HuH-7 (cell line): ENCODE measurements at places on chromosomes 11 and 22.

- no peak for DNase-seq
Measured at GRCh38 chr22:35830305-35830704, 112.6 kb downstream of the APOL5 start.

GRCh38 chr11:83568516-83568915 is 282.3 kb upstream of the CCDC90B start:
- DNase-seq, result no peak

DNA sequence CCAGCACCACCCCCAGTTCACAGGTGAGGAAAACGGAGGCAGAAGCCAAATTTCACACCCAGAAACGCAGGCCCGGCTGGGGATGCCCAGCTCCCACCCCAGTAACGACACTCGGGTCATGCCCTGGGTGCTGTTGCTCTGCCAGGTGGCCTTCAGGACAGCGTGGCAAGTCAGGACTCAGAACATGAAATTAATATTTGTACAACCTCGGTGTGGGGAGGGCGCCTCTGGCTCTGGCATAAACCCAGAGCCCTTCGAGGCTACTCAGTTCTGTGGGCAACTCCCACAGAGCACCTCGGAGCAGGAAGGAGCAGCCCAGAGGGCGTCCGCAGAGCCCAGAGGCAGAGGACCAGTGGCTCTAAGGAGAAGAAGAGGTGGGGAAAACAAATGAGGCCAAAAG is 71.6 kb downstream of the CELSR1 start:
- DNase-seq, result no peak

GRCh38 chr22:20418211-20418788 is 19.3 kb downstream of the SCARF2 start:
- DNase-seq, result peak; percentile 89

DNA sequence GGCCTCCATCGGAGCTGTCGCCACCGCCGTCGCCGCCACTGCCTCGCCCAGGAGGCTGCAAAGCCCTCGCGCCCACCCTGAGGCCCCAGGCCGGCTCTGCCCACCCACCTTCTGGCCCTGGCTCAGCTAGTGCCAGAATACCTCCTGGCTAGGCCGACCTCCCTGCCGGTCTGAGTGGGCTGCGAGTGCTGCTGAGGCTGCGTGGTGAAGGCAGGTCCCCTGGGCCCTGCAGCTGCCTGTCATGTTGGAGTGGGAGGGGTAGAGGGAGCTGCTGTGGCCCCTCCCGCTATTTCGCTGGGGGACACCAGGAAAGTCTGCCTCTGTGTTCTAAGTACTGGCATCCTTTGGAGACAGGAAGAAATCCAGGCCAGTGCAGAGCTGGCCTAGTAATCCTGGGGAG is 34.2 kb downstream of the LRRC10B start:
- no peak for DNase-seq

GRCh38 chr11:116279511-116279910 is 493.3 kb downstream of the BUD13 start:
- no peak for DNase-seq

DNA sequence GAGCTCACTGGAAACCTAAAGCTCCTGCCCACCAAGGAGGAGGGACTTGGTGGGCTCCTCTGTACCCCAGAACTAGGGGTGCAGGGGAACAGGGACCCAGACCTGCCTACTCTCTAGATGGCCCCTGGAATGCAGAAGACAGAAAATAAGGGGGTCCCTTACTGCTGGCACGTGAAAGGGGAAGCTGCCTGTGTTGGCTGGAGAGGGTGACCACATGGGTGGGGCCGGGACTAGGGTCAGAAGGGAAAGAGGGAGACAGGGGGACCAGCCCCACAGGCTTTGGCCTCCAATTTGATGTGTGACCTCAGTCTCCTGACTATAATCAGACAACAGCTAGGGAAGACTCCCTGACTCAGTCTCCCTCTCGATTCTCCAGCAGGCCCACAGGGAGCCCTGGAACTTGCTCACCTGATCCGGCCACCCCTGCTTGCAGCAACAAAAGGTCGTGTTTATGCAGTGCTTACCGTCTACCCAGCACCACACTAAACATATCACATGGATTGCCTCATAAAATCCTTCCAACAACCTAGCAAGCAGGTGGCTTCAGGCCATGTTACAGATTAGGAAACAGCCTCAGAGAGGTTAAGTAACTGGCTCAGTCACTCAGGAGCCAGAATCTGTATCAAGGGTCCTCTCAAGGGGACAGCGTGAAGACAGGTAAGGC is 10.2 kb downstream of the ARAP1 start:
- peak; percentile 41 for DNase-seq

GRCh38 chr11:134532131-134532920 is 120.3 kb upstream of the B3GAT1 start:
- DNase-seq, result no peak

DNA sequence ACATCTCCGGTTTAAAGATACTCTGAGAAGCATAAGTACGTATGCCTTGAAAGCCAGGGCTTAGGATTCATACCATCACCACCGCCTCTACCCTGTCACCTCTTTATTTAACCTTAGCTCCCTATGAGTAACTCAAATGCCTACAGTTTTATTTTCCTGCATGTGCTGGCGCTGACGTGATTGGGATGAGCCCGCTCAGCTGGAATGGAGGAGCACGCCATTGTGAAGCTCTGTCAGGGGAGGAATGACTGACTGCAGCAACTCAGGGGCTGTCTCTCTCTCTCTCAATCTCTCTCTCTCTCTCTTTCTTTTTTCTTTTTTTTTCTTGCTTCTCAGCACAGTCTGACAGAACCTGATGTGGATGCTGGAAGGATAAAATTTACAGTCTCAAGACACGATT is 12.4 kb downstream of the CAVIN3 start:
- no peak for DNase-seq

DNA sequence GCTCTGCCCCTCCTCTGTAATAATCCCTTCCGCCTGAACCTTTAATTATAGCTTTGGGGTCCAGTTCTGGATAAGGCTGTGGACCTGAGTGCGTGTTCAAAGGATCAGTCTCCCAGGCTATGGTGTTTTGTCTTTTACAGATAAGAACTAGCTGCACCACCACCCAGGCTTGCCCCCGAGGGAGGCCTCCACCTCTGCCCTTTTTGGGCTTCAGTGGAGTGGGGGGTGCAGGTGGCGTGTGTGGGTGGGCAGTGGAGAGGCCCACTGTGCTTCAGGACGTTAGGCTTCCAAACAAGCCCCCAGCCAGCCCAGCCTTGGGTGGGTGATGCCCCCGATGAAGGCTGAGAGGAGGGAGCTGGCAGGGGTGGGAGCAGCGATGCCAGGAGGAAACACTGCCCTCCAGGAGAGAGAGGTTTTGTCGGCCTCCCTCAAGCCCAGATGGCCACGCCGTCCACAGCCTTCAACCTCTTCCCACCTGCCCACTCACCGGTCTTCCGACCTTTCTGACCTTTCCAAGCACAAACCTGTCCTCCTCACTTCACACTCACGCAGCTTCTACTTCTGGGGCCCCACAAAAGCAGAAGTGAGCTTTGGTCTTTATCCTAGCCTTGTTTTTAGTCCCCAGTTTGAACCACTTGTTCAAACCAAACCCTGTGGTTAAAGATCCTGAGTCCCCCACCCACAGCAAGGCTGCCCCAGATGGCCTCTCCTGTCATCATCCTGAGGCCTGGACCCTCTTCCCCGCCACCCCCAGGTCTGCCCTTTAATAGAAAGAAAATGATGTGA is 20.4 kb downstream of the PSMD13 start:
- DNase-seq, result no peak

- DNase-seq, result no peak
Measured at GRCh38 chr11:46286789-46287188, 9.3 kb downstream of the CREB3L1 start.

GRCh38 chr11:27452147-27452546 is 20.4 kb downstream of the LGR4 start:
- no peak for DNase-seq
